ENCODE measurements at places on chromosomes 5 and 9.

DNA sequence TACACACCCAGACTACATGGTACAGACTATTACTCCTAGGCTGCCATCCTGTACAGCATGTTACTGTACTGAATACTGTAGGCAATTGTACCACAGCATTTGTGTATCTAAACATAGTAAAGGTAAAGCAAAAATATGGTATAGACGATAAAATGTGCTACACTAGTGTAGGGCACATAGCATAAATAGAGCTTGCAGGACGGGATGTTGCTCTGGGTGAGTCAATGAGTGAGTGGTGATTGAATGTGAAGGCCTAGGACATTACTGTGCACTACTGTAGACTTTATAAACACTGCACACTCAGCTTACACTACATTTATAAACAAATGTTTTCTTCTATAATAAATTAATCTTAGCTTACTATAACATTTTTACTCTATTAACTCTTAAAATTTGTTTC lies 25.6 kb downstream of the ANKRD55 start:
- DNase-seq = no peak

DNA sequence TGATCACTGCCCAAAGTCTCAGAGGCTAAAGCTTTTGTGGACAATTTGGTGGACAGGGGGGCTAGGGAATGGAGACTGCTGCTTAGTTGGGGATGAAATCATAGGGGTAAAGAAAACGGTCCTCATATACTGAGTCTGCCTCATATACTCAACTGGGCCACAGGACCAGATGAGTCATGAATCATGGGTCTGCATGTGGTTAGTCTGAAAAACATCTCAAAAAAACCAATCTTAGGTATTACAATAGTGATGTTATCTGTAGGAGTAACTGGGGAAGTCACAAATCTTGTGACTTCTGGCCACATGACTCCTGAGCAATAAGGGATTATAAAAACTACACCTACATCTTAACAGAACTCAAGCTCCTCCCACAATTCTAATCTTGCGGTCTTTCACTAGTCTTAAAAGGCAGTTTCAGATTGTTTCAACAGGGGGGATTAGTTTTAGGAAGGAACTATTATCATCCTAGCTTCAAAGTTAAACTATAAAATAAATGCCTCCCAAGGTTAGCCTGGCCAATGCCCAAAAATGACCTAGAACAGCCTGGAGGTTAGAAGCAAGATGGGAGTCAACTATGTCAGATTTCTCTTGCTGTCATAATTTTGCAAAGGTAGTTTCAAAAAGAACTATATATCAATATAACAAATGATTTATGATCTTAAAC lies 17.5 kb downstream of the TMEM161B start:
- DNase-seq = peak; percentile 16

GRCh38 chr9:129809346-129809745 lies 6.4 kb downstream of the TOR1B start:
- DNase-seq = no peak

DNA sequence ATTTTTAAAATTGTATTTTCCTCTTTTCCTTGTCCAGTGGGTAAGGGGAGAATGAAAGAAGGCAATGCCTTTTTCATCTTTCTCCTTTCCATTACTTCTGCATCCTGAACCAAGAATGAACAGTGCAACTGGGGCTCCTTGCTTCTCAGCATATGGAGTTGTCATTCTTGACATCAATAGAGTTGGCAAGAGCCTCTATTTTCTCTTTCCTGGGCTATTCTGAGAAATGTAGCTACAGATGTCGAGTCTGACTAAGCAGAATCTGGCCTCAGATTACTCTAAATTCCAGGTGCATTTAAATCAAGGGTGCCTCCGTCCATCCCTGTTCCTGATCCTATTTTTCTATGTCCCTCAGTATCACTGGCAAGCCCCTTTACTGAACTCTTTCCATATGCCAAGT lies 244.8 kb downstream of the GLIS3 start:
- no peak for DNase-seq

- no peak for DNase-seq
These were observed 91.6 kb upstream of the NR3C1 start for GRCh38 chr5:143495110-143495509.

DNA sequence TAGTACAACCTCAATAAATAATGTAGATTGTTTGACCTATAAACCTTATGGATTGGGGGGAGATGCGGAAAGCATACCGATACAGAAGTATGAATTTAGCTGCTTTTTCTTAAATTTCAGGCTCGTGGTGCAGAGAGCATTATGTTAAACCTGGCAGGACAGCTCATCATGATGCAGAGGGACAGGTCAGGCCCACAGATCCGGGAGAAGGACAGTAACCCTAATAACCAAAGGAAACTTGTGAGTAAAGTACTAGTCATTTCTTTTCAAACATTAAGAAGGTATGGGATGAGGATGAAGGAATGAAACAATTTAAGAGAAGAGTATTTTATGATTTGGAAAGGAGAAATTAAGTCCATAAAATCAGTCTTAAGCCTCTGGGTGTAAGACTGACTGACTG lies 70.5 kb downstream of the ERMP1 start:
- DNase-seq = no peak

DNA sequence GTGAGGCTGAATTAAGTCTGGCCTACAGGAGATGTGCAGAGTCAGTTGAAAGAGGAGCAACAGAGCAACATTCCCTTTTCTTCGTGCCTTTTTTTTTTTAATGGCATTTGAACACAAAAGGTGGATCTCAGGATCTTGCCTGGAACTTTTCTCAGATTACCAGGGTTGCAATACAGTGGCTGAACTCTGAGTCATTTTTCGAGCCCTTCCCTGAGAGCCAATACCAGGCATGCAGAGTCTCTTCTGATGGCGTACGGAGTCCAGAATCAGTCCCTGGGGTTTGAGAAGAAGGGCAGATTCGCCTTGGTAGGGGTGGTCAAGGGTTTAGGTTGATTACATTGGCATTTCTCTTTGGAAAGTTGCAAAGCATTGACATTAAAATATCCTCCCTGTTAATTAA lies 271.5 kb downstream of the GAS1 start:
- DNase-seq = no peak

DNA sequence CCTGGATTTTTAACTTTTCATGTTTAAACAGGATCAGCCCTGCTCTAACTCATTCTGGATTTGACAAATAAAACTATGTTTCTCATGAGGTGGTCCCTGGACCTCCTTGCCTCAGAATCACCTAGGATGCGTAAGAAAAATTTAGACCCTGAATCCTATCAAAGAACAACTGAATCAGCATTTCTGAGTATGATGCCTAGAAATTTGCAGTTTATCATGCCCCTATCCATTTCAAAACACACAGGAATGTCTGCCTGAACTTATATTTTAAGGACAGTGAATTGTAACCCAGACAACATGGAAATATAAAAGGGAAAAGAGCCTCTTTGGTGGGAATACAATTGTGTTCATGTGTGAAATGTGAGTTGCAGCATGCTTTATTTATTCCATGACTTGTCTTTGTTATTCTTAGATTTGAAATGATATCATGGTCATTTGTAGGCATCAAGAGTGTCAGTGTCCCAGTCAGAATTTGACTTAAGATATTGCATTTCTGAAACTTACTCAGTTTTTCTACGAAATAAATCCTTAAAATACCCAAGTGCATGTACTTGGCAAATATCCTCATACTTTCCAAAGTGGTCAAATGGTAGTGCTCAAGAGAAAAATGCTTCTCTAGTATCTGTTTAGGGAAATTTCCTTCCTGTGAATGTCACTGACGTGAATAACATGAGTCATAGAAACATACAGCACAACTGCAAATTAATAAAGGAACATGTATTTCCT lies 144.3 kb downstream of the GIN1 start:
- no peak for DNase-seq

- peak; percentile 80 for DNase-seq
These were observed 98.4 kb downstream of the FGF1 start for GRCh38 chr5:142587354-142587965.

GRCh38 chr9:96020792-96021550 lies 145.5 kb downstream of the ERCC6L2 start:
- peak; percentile 61 for DNase-seq

DNA sequence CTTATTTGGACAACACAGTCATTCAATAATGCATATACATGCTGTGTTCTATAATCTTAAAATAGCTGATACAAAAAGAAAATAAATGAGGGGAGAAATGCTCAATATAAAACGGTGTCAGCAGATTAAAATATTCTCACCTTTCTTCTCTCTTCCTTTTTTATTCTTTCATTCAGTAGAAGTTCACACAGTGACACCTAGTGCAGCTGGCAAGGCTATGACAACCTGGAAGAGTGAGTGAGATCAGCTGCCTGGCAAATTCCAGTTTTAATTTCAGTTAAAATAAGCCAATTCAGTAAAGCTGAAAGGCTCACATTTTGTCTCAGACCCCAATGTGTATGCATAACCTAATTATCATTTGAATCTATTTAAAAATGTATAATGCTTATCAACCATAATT lies 150.3 kb downstream of the RASEF start:
- DNase-seq = no peak

DNA sequence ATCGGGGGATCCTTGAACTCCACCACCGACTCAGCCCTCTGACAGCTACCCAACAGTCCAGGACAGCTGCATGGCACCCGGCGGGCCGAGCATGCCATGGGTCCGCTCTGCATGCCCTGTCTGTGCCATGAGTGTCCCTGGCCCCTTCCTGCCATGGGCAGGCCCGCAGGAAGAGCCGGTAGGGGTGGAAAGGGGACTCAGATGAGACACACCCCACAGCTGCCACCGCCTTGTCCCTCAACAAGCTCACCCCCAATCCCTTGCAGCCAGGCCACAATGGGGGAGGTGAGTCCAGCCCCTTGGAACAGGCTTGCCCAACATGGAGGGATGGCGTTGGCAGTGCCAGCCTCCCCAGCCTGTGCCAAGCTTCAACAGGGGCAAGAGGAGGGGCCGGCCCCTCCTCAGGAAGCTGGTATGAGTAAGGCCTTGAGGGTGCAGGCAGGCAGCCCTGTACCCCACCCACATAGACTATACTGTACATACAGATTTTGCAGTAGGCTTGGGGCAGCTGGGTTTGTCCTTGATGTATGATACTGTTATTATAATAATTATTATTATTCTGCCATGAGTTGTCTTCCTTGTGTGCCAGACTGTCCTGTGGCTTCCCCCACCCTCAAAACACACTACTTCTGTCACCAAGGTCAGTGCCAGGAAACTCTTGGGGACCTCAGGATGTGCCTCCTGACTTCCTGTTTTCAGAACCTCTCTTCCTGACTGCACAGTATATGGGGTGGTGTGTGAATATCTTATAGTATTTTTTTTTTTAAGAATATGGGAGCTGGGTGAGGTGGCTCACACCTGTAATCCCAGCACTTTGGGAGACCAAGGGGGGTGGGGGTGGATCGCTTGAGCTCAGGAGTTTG lies 12.0 kb upstream of the SLC34A1 start:
- DNase-seq = peak; percentile 35

GRCh38 chr5:82640916-82641315 lies 362.8 kb upstream of the RPS23 start:
- no peak for DNase-seq

DNA sequence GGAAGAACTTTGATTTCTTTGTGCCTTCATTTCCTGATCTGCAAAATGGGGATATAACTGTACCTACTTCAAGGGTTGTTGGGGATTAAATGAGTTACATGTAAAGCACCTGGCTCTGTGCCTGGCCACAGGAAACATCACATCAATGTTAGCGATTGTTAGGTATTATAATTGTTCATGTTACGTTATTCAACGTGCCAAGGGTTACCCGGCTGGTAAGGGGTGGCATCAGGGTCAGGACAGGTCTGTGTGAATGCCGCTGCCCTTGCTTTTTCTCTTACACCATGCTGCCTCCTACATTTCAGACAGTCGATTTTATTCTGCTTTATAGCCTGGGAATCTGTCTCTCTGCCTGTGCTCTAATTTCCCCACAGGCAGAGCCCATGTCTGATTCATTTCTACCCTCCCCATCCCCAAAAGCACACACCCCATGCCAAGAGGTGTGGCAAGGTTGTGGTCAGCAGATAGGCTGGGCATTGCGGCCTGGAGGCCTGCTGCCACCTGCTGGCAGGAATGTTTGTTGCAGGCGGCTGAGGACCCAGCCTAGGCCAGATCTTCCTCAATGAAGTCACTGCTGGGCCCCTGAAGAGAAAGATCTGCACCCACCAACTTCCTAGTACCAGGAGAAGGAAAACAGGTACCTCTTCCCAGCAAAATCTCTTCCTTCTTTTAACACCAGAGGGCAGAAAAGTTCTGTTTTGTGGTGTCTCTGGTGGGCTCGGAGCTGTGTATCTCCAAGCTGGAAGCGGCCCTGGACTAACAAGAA lies 5.3 kb downstream of the ANKS6 start:
- DNase-seq = peak; percentile 88

DNA sequence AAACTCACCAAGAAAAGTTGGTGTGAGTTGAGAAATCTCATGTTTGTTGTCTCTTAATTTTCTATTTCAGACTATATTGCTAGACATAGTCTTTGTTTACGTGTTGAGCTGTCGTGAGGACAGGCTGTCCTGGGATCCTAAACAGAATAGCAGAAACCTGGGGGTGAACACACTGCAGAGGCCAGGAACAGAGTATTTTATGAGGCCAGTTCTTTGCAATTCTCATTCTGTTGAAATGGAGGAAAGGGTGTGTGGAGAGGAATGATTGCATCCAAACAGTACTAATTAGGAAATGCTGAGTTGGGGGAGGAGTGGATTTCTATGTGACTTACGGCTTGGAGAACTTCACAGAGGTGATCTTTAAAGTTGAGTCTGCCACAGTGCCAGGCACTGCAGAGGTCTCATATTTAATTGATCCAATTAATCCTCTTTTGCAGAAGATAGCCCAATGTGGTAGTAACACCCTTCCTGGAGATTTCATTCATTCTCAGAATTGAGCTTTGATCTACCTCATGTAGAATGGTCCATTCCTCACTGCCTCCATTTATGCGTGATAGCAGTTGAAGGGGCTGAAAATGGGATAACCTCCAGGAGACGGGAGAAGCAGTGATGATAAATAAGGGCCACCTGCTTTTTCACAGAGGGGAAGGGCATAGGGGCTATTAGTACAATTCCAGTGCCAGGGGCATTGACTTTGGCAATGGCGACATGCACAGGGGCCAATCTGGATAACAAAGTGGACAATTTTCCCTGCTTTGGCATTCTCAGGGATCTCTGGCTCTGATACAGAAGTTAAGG lies 84.7 kb upstream of the TNFAIP8 start:
- no peak for DNase-seq
